ENCODE measurements at places on chromosomes 12 and 14.

GRCh38 chr14:69261761-69262331 is 1.9 kb downstream of the GALNT16 start:
- peak; percentile 53 for DNase-seq

DNA sequence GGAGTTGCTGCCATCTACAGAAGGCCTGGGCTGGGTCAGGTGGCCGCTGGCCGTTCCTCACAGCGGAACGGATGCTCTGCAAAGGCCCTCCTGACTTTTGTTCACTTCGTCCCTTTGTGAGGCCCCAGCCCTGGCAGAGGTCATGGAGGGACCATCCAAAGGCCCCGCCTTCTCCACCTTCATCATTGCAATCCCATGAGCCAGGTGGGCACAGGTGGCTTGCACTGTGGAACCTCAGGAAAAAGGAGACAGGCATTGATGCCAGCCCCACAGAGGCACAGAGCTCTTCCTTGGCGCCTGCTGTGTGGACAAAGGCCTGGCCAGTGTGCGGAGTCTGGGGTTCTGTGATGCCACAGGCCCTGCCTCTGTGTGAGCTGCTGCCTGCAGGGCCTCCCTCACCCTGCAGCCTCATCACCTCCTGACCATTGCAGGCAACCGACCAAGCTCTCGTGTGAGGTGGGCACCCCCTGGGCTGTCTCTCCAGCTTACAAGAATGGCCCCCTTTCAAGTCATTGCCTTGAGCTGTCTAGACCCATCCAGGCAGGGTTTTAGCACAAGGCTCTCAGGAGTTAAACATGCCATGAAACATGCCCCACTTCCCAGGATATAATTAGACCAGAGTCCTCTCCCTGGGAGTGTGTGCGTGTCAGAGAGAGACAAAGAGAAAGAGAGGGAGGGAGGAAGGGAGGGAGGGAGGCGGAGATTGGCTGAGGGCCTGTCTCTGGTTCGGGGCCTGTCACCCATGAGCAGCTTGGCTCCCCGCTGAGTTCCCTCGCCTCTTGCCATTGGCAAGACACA is 19.3 kb downstream of the NFKBIA start:
- peak; percentile 70 for DNase-seq

DNA sequence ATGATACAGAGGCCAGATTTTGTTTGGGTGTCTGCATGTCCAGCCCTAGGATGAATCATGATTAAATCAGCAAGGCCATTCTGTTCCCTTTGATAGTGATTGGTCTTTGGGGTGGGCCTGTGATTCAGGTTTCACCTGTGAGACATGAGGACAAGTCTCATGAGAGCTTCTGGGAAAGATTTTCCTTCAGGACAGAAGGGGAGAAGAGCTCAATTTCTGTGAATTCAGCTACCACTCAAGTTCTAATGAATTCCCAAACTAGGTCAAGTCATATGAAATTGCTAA is 73.4 kb downstream of the ZNF664 start:
- DNase-seq: no peak

DNA sequence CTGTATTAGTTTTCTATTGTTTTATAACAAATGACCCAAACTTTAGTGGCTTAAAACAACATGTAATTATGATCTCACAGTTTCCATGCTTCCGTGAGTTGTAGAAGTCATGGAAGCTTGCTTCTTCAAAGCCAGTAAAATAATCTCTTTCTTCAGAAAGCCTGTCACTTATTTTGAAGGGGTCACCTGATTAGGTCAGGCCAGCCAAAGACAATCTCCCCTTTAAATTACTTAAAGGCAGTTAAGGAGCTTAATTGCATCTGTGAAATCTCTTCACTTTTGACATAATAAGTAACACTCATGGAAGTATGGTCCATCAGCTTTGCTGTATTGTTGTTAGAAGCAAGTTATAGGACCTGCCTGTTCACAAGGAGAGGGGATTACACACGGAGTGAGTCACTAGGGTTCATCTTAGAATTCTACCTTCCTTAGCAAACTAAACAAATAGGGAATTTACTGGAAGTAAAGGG is 89.8 kb downstream of the FAR2 start:
- DNase-seq: no peak

DNA sequence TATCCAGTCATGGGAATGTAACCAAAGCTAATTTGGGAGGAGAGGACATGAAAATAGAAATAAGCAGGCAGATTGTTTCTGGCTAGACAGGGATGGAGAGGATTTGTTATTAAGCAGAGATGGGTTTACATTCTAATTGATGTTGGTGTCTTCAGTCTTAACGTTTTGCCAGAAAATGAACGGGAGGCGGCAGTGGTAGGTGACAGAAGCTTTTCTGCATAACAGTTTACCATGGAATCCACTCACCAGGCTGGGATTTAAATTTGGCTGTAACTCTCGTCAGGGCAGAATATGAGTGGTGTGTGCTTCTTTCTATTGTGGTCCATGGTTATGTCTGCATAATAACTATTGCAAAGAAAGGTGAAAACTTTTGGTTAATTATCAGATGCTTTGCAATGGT is 50.2 kb upstream of the OTX2 start:
- no peak for DNase-seq

DNA sequence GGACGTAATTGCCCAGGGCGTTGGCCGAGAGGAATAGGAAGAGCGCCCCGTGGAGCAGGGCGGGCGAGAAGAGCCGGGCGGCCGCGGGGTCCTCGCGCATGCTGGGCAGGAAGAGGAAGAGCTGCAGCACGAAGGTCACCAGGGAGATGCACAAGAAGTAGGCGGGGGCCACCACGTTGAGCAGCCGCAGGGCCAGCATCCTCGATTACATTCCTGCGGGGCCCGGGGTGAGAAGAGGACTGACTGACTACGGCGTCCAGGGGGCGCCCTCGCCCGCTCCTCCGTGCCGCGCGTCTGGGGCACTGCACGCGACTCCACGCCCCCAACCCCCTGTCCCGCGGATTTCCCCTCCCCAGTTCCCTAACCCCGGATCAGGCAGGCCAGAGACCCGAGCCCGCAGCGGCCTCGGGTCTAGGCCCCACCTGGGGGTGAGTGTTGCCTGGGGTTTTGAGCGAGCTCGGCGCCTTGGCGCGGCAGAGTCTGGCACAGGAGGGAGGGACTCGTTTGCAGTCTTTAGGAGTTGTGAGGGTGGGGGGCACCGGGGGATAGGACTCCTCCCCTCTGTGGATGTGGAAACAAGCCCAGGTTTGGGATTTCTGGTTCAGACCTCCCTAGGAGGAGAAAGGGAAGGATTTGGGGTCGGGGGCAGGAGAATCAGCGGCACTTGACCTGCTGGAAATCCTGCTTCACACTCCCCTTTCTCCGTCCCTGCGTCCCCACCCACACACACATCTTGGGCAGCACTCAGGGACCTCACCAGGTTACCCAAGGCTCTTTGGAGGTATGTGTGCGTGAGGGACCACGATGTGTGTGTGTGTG is 1.8 kb downstream of the ZDHHC22 start:
- DNase-seq: peak; percentile 74

GRCh38 chr12:113875691-113876090 is 90.4 kb downstream of the RBM19 start:
- DNase-seq: no peak

DNA sequence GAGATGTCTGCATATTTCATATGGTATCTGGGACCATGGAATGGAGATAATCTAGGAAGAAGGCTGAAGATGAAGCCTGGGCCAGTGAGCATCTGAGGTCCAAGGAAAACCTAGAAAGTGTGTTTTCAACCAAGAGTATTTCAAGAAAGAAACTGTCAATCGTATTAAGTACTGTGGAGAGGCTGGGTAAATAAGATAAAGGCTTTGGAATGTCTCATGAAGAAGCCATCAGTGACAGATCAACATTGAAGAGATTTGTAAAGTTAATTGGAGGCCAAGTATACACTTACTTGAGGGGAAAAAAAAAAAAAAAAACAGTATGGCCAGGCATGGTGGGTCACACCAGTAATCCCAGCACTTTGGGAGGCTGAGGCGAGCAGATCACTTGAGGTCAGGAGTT is 48.9 kb downstream of the SINHCAF start:
- DNase-seq: no peak

All from NCI-H524 (cell line).